ENCODE measurements at places on chromosomes 12 and 14.

DNA sequence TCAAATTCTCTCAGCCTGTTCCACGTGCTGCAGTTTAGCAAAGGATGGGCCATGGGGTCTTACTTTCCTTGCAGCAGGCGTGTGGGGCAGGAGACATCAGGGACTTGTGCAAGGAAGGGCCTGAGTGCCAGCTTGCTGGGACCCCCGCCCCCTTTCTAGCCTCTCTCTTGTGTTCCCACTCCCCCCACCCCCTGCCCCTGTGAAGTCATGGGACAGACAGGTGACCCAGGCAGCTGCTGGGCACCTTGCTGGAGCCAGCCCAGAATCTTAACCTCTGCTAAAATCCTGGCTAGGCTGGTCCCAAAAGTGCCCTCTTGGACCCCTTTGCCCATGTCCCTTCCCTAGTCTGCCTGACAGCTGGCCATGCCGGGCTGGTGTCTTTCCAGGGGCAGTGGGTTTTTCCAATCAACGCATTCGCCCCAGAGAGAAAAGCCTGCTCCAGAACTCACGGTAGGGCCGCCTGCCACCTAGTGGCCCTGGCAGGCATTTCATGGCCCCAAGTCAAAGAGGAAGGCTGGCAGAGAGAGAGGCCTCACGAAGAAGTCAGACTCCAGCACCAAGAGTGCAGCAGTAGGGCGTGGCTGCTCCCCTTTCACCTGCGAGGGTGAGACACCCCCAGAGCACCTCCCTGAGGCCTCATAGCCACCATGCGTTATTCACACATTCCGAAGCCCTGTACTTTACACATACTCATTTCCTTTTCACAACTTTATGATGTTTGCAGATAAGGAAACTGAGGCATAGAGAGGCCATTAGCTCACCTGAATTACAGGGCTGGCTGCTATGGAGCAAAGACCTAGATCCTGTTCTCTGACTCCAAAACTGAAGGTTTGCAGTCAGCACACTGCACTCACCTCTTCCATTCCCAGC, 67.4 kb downstream of the LGMN start:
- peak; percentile 76 for DNase-seq

DNA sequence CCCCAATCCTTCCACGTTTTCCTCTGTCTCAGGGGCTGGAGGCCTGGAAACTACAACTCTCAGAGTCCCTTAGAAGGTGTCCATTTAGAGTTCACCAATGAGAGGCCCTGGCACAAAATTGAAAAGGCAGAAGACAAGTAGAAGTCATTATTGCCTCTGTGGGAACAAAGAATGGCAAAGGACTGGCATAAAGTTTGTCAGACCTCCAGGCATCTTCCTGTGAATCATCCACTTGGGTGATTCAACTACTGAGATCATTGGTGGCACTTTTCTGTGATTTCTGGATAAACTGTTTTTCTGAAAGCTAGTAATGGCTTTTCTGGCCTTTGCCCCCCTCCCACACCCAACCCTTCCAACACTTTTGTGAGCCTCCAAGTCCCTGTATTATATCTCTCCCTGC, 42.6 kb upstream of the C12orf42 start:
- no peak for DNase-seq

DNA sequence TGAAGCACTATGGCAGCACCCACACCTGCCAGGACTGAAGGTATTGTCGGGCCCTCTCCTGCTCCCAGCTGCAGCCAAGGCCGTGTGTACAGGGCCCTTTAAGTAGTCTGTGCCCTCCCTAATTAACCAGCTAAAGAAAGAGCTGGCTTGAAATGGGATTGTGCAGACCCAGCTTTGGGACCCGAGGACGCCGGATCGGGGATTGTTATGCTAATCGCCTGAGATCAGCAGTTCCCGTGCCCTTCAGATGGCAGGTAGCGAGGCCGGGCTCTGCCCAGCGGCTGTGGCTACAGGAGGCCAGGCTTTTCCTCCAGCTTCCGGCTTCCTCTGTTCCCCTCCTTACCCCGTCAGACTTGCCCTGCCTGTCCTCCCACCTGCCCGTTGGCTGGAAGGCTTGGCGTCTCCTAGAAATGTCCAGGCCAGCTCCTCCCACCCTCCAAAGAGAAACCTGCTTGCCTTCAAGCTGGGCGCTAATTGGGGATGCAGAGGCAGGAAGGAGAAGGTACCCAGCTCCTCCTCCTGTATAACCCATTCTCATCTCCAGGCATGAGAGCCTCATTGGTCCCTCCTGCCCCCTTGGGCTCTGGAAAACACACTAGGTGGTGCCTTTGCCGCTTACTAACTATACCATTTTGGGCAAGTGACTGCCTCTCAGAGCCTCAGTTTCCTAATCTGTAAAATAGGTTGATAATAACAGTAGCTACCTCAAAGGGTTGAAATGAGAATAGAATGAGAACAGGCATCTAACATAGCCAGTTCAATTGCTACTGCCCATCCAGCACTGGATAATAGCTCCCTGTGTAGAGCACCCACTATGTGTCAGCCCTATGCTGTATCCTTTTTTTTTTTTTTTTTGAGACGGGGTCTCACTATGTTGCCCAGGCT, 25.8 kb upstream of the MSI1 start:
- no peak for DNase-seq

DNA sequence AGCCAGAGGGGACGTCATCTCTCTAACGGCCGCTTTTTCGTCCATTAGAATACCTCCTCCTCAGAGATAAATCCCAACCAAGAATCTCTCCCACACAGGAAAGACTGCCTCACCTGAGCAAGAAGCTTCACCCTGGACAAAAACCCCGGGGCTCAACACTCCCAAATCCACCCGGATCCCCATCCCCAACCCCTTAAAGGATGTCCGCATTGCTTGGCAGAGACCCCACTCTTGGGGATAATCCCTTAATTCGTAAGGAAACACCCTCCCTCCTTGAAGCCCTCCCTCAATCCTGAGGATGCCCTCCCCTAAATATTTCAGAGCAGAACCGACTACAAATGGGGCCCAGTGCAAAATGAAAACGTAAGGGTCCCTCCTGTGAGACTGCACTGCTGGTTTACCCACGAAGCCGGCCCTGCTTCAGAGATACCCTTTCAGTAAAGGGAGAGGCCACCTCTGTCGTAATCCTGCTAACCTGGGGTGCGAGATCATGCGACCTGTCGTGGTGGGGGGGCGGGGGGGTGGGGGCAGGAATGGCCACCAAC, 655 bp upstream of the DYNLL1 start:
- DNase-seq: no peak

- DNase-seq: no peak
Observed at GRCh38 chr12:7439579-7440505, 4.1 kb downstream of the CD163L1 start.

DNA sequence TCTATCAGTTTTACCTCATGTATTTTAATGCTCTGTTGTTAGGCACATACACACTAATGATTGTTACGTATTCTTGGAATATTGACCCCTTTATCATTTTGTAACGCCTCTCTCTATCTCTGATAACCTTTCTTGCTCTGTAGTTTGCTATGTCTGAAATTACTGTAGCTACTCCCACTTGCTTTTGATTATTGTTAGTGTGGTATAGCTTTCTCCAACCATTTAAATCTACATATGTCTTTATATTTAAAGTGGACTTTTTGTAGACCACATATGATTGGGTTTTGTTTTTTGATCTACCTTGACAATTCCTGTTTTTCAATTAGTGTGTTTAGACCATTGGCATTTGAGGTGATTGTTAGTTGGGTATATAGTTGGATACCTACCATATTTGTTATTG, 43.4 kb downstream of the CRADD start:
- no peak for DNase-seq

DNA sequence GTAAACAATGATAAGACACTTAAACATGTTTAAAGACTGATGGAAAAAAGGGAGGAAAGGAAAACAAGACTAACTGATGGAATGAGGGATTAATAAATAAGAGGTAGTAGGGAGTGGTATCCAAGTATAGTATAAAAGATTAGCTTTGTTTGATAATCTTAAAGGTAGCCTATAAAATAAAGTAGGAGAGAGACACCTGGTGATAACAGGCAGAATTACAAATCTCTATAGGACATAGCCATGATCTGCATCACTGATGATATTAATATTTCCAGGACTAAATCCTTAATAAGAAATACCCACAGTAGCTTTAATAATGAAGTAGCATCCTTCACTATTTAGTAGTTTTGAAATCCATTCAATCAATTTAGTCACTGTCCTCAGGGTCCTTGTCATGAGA, 30.4 kb downstream of the DLGAP5 start:
- peak; percentile 3 for DNase-seq

DNA sequence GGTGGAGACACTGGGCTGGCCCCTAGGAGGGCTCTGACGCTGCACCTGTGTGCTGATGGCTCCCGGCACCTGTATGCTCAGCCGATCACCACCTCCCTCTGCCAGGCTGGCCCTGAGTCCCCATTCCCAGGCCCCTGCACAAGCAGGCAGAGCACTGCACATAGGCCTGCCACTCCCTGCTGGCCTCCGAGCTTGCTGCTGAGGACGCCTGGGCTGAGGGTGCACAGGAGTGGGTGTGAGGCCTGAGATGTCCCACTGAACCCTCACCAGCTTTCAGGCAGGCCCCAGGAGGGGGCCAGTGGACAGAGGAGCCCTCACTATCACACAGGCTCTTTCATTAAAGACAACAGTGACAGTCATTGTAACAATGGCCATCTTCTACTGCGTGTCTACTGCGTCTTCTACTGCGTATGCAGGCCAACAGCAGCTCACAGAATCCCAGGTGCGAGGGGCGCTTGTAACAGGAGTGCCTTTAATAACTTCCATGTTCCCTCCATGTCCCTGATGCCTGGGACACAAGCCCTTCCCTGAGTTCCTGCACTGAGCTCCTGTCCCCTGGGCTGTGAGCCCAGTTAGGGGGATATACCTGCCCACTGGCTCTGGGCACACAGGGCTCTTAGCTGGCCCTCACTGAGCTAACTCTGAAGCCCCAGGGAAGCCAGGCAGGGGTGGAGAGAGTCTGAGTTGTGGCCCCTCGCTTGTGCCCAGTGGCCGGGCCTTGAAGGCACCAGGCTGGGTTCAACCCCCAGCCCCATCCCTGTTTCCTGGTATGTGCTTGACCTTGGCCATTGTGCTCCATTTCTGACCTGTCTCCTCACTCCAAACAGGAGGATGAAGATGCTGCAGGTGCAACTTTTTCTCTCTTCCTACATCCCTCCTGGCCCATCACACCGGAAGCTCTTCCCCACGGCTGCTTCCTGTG, 71.3 kb downstream of the PRIMA1 start:
- no peak for DNase-seq

DNA sequence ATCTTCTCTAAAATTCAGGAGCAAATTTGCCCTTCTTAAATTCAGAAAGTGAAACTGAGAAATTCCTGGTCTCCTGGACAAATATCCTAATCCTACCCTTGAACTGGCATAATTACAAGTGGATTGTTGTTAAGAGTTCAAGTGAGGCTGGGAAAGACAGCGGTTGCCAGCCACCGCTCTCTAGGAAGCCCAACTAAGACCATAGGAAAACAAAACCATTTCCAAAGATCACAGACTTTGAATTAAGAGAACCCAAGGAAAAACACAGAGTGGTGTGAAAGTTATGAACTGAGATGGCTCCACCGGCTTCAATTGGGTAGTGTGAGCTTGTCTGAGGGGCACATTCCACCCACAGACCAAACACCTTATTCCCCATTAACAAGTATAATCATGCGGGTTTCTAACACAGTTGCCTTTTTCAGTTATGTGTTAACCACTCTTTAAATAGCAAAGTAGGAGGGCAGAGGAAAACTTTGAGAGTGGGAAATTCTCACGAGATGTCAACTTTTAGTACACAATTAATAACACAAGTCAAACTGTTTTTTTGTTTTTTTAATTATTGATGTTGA, 1628.8 kb upstream of the SEL1L start:
- no peak for DNase-seq

- no peak for DNase-seq
Observed at GRCh38 chr12:65784289-65785015, 39.8 kb upstream of the HMGA2 start.

DNA sequence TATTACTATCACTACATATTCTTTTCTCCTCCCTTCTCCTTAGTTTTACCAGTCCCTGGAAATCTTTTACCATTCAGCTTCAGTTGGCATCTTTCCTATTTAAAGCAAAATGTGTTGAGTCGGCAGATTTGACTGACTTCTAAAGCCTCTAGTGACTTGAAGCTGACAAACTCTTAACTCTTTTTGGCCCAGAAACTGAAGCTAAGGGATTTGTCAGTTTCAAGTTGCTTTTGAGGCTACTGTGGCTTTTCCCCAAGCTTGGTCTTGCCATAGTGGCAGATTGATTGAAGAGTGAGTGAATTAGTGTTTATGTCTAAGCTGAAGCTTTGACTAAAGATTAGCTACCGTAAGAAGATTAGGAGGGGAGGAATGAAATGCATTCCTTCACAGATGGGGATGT, 104.0 kb downstream of the ETNK1 start:
- peak; percentile 34 for DNase-seq

- DNase-seq: peak; percentile 76
Observed at GRCh38 chr14:91418387-91419043, 895 bp upstream of the CCDC88C start.

- DNase-seq: no peak
Observed at GRCh38 chr12:95857156-95857555, 1.6 kb upstream of the SNRPF start.

DNA sequence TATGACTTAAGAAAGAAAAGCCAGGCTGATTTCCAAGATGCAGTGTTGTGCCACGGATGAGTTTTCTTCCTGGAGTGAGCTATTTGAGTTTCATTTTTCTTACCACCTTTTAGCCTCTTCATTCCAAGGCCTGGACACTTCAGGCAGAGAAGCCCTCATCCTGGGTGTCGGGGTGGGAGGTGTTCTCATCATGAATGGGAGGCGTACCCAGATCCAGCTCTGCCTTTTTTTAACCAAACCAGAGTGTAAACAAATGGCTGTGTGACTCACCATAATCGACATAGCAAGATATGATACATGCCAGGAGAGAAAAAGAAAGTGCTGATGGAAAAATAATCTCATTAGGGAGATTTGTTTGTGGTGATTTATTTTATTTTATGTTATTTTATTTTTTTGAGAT, 79.9 kb downstream of the ARF6 start:
- DNase-seq: no peak
